DMS53 (cell line): ENCODE measurements at places on chromosomes 7 and 10.

DNA sequence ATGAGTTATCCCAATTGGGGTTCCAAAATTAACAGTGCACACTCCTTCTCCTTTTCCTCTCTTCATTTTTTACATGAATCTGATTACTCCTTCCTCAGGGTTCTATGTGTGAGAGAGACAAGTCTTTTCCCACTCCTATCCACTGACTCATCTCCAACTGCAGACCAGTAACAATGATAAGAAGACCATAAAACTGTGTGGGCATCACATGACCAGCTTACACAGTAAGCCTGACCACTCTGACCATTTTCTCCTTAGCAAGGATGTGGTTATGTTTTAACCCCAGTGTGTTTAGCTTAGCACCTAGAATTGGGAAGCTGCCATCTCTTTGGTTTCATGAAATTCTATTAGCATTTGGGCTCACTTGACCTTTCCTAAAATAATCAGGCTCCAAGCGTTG is 145.0 kb upstream of the CALCR start:
- DNase-seq: peak; percentile 70

DNA sequence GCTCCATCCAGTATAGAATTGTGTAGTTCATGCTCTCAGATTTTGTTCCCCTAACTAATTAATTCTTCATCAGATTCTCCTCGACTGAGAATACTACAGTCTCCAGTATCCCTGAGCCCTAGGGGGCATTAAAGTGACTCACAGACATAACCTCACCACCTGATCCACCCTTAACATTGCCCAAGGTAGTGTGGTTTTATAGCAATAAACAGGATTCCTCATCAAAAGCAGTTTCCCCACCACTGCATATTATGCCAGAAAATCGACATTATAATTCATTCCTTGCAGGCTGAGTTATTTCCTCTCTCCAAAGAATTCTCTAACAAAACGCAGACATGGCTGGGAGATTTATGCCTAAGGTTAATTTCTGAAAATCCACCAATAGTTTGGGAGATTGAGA is 1402.5 kb upstream of the CELF2 start:
- DNase-seq: no peak

- peak; percentile 84 for DNase-seq
These were observed 65.9 kb upstream of the CC2D2B start for GRCh38 chr10:95841661-95842498.

GRCh38 chr10:32795598-32796183 is 162.3 kb downstream of the ITGB1 start:
- DNase-seq: peak; percentile 65

GRCh38 chr10:108638225-108638624 is 1285.1 kb downstream of the XPNPEP1 start:
- no peak for DNase-seq

- DNase-seq: no peak
These were observed 595.9 kb downstream of the KCNMA1 start for GRCh38 chr10:77041636-77042258.

DNA sequence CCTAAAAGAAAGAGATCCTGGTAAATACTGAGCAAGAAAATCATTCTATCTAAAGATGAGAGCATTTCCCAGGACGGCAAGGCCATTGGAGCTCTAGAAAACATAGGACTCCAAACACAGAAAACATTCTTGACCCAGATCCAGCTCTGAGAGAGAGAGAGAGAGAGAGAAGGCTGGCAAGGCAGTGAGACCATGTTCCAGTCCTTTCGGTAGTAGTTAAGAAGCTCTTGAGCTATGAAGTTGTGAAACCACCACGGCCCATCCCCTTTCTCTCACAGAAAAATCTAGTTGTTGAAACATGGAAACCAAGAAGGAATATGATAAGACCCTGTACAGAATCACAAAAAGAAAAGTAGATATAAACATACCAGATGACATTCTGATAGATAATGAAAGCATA is 212.4 kb upstream of the NPSR1 start:
- DNase-seq: no peak
